ENCODE measurements at places on chromosomes 13 and 19.

DNA sequence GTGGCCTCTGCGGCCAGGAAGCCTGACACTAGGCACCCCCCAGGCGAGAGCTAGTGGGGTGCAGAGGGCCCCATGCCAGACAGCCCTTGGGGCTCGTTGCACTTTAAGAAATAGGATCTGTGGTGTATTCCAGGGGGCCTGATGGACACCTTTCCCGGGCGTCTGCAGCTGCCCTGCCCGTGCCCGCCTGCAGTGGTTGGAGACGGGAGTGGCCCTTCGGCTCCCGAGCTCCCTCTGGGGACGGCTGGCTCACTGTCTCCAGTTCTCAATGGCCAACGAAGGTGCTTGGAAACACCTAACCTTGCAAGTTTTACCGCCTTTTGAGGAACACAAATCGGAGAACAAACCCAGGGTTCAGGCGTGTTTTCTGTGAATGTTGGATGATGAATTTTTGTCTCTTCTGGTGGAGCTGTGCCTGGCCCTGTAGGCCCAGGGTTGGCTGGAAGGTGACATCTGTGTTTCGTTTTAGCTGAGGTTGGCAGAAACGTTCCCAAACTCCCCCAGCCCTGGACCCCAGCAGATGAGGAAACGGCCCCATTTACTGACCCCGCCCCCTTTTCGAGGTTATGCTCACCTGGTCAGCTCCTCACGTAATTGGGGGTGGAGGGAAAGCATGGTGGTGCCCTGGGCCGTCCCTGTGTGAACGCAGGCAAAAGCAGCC, 17.4 kb upstream of the NPAS1 start:
- DNase-seq, result no peak

DNA sequence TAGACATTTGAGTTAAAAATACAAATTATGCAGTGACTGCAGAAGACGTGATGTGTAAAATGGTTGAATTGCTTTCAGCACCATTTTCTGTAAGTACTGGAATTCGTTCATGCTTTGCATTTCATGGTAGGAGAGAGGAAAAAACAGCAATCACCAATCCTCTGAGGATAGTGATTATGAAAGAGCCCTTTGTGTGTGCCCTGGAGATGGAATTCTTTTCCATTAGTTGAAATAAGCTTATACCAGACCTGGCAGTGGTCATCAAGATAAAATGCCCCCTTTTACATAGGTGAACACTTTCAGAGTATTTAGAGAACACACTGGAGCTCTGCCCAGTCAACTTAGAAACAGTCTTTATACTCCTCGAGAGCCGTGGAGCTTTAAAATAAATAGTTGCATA, 1.7 kb downstream of the CNMD start:
- no peak for DNase-seq

GRCh38 chr19:4449639-4450028, 8.0 kb downstream of the UBXN6 start:
- no peak for DNase-seq

DNA sequence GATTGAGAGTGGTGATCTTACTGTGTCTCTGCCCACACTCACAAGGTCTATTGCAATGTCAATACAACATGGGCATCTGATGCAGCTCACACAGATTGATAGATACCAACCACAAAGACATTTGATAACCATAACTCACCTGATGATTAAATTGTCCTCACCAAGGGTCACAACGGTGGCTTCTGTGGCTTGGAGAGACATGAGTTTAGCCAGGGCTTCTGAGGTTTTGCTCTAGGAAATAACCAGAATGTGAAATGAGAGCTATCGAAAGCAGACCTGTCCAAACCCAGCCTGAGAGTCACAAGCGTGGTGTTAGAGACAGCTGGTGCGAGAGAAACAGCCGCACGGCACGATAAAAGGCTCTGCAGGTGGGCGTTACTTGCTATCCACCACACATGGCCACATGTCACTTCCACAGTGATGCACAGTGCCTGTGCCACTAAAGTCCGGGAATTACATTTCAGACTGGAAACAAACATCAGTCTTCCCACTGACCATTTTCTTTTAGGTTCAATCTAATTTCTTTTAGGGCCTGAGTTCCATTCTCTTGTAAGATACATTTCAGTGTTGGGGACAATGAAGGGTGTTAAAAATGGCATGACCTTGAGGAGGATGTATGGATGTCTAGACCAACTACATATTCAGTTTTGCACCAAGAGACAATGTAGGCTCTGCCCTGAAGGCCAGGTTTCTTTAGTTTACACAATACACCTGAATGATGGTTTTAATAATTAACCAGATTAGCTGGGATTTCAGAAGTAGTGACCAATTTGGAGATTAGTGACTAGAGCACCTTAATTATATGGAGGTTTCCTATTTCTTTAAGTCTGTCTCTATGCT, 53.7 kb downstream of the ATP7B start:
- no peak for DNase-seq

- DNase-seq, result no peak
Measured at GRCh38 chr19:34109596-34109995, 62.7 kb upstream of the LSM14A start.

DNA sequence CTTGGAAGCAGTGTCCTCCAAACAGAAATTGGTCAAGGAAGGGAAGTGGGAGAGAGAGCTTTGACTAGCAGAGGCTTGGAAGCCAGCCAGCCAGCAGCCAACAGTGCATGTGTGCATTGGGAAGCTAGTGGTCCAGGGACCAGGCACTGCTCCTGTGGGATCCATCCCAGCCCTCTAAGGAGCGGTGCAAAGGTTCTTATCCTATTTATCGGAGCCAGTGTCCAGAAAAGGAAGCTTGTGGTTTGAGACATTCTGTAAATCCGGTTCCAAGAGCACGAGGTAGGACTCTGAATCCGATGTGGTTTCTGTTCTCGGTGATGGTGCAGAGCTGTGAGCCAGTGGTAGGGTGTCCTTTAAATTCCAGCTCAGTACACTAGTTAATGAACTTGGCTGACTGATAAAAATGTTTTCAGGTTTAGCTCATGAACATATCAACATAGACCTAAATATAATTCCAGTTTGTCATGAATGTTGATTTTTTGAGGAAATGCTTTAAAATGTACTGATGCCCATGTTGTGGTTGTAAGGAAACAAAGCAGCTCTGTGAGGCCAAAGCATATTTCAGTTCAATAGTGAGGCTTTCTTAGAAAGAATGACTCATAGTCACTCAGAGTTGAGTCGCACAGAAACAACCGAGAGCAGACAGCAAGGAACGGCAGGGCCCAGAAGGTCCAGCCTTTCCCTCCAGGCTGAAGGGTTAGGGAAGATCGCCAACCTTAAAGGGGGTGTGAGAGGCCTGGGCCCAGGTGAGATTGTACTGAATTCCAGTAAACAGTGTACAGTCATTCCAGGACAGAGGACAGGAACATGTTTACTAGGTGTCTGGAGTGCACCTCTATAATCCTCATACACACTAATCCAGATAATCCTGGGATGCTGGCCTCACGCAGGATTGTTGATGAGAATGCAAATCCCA, 21.5 kb upstream of the GARRE1 start:
- no peak for DNase-seq

GRCh38 chr13:91701975-91702374, 303.6 kb downstream of the GPC5 start:
- no peak for DNase-seq

DNA sequence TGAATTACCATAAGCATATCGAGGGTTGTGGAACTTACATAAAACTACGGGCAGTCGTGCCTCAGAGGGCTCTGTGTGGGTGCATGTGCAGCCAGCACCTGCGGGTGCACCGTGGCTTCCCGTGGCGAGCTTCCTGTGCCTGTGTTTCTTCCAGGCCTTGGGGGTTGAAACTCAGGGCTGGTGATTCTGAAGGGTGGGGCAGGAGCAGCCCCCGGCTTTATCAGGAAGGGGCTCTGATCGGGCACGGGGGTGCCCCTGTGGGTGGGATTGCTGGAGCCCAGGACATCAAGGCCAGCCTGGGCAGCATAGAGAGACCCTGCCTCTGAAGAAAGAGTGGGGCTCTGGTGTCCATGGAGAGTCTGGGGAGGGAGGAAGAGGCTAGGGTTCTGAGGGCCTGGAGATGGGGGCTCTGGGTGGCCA, 11.1 kb downstream of the ATP4B start:
- no peak for DNase-seq

DNA sequence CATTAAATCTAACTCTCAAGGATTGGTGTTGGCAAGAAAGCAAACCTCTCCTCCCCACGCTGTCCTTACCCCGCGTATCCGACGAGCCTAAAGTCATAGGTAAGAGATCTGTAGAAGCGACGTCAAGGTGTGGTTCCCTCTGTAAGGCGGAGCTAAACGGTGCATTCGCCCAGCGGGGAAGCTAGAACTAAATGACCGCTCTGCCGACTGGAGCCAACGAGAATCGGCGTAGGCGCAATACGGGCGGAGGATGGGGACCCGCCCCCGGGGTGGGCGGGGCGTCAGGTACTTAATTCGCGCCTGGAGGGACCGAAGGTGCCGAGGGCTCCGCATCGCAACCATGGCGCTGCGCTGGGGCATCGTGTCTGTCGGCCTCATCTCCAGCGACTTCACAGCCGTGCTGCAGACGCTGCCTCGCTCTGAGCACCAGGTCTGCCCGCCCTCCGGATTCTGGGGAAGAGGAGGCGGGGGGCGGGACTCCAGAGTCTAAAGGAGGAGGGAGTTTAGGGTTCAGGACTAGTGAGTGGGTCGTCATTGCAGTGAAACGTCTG, at the start of gene DHDH:
Gene DHDH, plus strand, starts transcription at position 318 of the 551 bp plus-strand sequence. Its CDS starts 23 bp downstream, at position 341.
- peak; percentile 55 for DNase-seq

DNA sequence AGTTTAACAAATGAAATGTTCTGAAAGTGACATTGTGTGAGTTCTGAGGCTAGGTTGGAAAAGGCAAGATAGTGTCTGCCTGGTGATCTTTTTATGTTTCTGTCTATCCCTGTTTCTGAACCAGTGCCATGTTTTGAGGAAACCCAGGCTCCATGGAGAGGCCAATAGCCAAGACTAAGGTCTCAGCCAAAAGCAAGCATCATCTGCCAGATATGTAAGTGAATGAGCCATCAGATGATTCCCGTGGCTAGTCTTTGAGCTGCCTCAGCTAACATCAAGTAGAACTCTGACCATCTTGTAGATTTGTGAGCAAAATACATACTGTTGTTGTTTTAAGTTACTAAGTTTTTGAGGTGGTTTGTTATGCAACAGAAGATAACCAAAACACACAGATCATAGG, 19.6 kb upstream of the CCNA1 start:
- no peak for DNase-seq

- DNase-seq, result no peak
Measured at GRCh38 chr19:12364391-12365235, 870 bp downstream of the ZNF442 start.

DNA sequence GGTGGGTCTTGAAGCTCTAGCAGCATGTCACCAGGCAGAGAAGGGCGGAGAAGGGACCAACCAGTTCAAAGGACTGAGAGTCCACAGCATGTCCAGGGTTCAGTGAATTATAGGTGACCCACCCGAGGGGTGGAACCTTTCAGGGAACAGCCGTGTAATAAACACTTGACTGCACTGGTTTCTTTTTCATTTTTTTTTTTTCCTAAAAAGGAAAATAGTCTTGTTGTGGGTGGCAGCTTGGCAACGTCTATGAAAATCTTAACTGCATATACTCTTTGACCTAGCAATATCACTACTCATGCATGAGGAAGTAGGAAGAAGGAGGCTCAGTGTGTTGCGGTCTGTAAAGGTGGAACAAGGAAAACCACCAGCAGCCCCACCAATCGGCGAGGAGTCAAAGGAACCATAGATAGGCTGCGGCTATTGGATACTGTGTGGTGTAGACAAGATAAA, 13.0 kb upstream of the MYH14 start:
- DNase-seq, result no peak

- DNase-seq, result no peak
Measured at GRCh38 chr13:60583196-60583888, 186.3 kb downstream of the TDRD3 start.

- no peak for DNase-seq
Measured at GRCh38 chr13:79806821-79807220, 325.9 kb downstream of the NDFIP2 start.

GRCh38 chr19:28523619-28524018, 689.3 kb downstream of the UQCRFS1 start:
- DNase-seq, result no peak

DNA sequence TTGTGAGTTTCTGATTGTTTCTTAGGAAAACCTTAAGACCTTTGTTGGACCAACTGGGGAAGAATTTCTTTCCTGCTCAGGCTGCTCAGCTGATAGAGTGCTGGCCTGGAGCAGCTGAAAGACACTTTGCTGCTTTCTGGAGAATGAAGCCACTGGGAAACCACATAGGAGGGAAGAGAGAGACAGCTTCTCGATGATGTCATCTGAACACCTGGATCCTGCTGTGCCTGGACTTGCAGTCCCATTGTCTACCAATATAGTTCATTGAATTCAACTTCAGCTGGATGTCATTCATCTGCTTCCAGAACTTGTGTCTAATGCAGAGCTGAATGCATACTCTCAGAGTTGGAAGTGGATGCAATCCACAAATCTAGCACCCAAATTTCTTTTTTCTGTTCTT, 34.3 kb upstream of the TSHZ3 start:
- no peak for DNase-seq

DNA sequence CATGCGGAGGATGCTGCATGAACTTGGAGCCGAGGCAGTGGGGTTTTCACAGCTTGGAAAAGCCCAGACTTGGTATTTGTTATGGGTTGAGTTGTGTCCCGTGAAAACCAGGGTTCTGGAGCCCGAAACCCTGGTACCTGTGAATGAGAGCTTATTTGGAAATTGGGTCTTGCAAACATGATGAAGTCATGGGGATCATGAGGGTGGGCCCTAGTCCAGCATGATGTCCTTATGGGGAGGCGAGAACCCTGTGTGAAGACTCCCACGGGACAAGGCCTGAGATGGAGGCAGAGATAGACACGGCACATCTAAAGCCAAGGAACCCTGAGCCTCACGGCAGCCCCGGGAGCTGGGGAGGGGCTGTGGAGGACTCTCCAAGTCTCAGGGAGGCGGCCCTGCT, 82.3 kb downstream of the ANKRD10 start:
- no peak for DNase-seq

GRCh38 chr19:3785938-3786824, at the start of gene MATK:
MATK (minus strand) TSS chr19:3786381; CDS start chr19:3785135, 1,246 bp downstream.
- DNase-seq, result no peak

DNA sequence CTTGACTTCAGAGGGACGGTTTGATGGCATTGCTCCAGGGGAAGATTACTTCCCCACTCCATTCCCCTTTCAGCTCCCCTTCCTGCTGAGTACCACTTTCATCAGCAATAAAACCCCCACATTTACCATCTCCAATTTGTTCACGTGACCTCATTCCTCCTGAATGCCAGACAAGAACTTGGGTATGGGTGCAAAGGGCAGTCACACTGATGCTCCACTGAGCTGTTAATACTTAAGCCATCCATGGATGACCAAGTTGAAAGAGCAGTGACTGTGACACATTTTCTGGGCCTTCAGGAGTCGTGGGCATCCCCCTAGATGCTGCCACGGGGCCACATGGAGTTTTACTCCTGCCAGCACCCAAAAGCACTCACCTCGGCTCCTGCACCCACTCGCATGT, 93.1 kb downstream of the STOML3 start:
- DNase-seq, result no peak

GRCh38 chr13:22903925-22904324, 276.9 kb upstream of the SGCG start:
- no peak for DNase-seq
